ENCODE measurements at places on chromosomes 1 and 21.

DNA sequence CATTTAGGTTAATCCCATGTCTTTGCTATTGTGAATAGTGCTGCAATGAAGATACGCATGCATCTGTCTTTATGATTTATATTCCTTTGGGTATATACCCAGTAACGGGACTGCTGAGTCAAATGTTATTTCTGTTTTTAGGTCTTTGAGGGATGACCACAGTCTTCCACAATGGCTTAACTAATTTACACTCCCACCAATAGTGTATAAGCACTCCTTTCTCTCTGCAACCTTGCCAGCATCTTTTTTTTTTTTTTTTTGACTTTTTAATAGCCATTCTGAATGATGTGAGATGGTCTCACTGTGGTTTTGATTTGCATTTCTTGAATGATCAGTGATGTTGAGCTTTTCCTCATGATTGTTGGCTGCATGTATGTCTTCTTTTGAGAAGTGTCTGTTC lies 33.5 kb downstream of the ASH1L start:
- DNase-seq, result no peak

DNA sequence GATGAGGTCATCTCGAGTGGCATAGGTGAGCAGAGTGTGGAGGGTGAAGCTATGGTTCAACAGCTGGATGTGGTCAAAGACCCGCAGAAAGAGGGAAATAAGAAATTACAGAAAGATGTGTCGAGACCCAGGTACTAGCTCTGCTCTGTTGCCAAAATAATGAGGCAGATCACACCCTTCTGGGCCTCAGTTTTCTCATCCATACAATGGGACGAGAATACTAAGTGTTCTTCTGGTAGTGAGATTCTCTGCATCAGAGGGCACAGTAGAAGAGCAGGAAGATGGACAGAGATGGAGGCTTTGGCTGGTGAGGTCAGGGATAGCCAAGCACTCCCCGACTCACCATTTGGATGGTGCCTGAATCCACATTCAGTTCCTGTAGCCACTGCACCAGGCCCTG lies 11.1 kb downstream of the MAP3K6 start:
- no peak for DNase-seq

DNA sequence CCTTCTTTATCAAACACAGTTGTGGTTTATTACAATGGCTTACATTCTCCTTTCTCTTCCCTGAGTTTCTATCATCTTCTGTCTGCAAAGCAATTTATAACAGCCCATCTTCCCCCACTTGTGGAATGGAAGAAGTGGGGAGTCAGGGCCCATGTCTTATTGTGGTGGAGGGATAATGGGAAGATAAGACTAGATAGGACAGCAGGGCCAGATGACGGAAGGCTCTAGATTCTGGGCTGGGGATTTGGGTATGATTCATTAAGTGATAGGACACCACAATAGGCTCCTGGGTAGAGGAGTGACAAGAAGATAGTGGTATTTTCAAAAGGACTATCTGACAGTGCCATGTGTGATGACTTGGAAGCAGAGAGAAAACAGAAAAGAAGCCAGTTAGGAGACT lies 450.6 kb downstream of the TTLL7 start:
- DNase-seq, result no peak

DNA sequence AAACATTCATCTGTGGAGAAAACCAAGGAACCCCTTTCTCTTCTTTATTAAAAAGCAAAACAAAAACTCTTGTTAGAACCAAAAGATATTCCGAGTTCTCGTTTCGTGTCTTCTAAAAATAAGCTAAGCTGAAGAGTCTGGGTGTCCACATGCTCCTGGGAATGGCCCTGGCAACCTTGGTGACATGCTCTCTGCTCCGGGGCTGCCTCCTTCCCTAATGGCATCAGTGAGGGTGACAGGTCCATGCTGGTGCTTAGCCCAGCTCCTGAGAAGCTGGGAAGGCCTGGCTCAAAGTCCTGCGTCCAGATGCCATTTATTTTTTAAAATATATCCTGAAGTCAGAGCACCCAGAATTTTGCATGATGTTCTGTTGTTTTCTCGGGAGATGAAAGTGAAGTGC lies 24.6 kb upstream of the TRAPPC10 start:
- DNase-seq, result no peak

GRCh38 chr1:81717230-81717629 lies 83.5 kb upstream of the ADGRL2 start:
- DNase-seq, result no peak

DNA sequence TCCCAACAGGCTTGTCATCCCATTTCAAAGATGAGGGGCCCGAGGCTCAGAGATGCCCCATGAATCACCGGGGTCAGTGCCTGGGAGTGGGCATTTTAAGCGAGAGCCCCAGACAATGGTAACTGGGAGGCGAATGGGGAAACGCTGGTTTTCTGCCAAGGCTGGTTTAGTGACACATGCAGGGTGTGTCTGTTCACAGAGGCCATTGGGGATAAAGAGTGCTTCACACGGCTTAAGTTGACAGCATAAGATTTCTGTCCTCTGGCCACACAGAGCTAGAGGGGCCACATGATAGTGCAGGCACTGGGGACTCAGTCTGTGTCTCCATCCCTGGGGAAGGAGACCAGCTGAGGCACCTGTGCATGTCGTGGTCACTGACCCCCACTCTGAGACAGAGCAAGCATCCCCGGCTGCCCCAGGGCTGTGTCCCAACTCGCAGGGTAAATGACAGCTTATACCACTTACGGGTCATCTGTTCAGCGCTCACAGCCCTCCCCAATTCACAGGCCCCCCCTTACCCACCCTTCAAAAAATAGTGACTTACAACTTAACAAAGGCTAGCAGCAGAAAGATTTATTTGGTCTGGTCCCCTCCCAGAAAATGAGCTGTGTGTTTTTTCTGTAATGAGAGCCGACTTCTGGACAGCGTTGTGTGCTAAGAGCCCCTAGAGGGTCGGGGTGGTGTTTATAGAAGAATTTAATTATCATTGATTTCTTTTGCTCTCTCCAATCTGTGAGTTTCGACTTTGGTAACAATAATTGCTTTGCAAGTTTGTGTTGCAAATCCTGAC lies 34.9 kb upstream of the ARHGEF16 start:
- DNase-seq, result no peak

GRCh38 chr1:200359610-200360163 lies 50.1 kb downstream of the ZNF281 start:
- DNase-seq, result no peak

- DNase-seq, result no peak
Observed at GRCh38 chr21:39033878-39034589, 149.2 kb downstream of the PSMG1 start.
